ENCODE measurements at places on chromosomes 6 and 20.
A peak's percentile ranks its signal among the peaks of the same experiment; 100 is the strongest.

DNA sequence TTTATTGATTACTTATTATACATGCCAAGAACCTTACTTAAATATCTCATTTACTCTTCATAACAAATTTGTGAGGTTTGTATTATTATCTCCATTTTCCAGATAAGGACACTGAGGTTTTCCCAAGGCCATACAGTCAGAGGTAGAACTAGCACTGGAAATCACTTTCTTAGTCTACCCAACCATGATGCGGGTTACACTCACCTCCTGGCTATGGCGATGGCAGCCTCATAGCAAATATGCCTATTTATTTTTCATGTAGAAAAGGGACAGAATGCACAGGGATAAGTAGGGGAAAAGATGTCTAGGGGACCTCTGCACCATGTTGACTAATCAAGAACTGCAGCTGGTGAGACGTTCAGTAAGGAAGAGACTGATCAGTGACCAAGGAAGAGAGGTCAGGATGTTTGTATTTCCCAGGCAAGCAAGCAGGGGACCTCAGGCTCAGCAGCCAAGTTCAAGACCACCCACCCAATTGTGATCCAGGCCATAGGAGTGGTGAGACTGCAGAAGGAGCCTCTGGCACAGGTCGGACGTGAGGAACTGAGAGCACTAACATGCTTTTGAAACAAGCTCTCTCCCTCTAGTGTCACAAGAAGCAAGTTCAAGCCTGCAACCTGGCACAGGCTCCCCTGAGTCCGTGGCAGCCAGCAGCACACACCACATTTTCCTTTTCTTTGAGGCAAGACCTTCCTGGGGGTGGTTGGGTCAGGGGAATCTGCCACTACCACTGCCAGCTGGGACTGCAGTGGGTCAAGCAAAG is 97.8 kb downstream of the GMPR start:
- DNase-seq: no peak

DNA sequence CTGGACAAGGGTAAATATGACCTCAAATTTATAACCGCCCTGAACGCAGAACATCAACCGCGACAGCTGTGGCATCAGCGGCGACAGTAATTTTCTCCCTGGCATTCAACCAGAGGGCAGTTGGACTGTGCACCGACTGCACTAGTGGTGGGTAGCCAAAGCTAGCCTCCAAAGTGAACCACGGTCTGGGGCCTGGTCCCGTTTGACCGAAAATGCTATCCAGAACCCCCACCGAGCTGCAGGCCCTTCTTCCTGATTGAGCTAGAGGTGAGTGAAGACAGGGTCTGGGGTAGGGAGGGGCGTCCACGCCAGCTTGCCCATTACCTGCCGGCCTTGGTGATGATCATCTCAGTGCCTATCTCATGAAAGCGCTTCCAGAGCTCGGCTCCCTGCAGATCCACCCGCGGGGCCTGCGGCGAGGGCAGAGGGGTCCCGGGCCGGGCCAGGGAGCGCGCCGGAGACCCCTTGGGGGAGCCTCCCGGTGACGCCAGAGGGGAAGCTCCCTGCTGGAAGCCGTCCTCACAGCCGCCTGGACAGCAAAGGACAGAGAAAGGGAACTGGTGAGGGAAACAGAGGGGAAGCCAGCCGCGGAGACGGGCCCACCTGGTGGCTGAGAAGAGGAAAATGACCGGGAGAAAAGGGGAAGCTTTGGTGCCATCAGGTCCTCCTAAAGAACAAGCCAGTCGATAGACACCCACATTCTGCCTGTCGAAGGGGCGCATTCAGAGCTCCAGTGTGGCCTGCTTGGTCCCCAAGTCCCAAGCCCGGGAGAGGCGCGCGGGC is 2.0 kb downstream of the TBX18 start:
- DNase-seq: no peak

DNA sequence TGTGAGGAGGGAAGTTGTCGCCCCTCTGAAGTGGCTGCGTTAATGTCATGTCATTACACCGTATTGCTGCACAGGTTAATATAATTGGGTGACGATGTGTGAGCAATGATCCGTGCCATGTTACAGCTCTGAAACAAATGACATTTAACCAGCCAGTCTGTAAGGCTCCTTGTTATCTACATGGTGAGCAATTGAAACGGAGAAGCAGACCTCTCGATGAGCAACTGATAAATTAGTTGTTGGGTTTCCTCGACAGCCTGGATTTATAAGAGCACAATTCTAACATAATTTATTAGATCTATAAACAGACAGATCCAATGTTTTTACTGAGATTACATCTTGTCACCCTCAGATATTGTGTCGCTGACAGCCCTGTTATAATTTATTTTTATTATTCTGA is 49.9 kb upstream of the MAFB start:
- DNase-seq: no peak

DNA sequence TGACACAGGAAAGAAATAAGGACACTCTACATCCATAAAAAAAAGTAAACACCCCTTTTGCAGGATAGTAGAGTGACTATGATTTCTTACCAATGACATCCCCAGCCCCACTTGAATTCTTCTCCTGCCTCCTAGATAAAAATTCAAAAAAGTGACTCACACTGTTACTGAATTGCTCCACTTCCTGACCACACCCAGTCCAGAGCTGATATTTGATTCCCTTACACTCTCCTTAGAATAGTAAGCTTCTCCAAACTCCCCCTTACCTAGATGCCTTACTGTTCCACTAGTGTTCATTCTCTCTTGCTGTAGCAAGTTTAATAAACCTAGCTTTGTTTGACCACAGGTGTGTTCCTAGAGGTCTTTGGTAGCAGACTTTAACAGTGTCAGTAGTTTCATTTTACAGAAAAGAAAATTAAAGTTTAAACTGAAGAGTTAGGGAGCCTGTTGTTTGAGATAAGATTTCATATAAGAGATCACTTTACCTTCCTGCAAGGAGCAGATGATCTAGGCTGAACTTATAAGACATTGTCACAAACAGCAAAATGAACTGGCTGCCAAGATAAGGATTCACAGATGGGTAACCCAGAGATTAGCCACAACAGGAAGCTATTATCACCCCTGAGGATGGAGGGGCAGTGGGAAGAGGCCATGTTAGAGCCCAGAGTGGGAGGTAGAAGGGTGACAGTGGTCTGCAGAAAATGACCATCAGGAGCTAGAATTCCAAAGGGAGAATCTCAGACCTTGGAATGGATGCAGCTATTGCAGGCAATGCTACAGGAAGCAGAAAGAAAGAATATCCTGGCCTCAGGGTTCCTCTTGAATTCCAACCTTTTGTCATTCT is 28.4 kb upstream of the BTN3A2 start:
- DNase-seq: no peak

DNA sequence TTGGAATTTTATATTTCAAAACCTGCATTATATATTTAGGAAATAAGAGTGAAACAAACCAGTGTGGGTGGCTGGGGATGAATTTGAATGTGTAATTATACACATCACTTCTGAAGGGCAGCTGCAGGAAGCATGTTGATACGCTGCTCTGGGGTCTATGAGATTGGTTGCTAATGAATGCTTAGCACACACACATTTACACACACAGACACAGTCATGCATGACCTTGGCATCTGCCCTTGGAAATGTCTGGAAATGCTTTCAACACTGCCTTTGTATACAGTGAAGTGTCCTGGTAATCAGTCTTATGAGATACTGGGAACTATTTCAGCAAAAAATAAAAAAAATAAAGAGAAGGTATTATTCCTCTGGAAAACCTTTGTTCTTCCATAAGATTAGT is 83.4 kb downstream of the ELOVL4 start:
- DNase-seq: no peak

- no peak for DNase-seq
These were observed 69.2 kb downstream of the ATG5 start for GRCh38 chr6:106256201-106256968.

GRCh38 chr6:62285612-62286469 is at the start of gene KHDRBS2:
TSS of gene KHDRBS2 (minus strand) at chr6:62286225.
- DNase-seq: peak; percentile 78
